ENCODE measurements at places on chromosomes 1 and 21.

- no peak for DNase-seq
These were observed 35.8 kb upstream of the TDRD10 start for GRCh38 chr1:154466206-154466605.

DNA sequence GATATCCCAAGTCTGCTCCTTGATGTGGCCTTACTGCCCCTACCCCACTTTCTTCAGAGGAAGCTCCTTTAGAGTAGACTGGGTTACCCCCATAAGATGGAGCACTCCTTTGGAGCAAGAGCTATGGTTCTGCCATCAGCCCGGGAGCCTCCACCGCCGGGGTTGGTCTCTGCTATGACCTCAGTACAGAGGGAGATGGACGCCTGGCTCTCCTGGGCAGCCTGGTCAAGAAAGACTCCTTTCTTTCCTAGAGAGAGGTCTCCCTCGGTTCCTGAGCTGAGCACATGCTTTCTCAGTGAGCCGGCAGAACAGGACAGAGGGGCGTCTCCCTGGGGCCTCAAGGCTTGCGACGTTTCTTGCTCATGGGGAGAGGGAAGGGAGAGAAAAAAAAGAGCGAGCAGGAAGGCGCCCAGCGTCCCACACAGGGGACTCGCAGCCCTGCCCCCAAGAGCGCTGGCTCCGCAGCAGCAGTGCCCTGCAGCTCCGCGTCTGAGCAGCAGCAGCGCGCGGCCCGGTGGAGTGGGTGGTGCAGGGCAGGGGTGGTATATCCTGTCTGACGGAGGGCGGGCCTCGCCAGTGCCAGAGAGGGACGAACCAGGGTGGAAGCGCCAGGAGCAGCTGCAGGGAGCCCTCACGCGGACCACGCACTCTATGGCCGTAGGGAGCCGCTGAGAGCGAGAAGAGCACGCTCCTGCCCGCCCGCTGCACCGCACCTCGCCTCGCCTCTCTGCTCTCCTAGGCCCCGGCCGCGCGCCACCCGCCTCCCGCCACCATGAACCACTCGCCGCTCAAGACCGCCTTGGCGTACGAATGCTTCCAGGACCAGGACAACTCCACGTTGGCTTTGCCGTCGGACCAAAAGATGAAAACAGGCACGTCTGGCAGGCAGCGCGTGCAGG lies at the start of gene PKP1:
TSS of gene PKP1 (plus strand) at position 576 of the 899 bp plus-strand sequence. CDS start at position 773, 197 bp downstream.
- DNase-seq = no peak

GRCh38 chr1:18725231-18725895 lies 94.7 kb downstream of the PAX7 start:
- no peak for DNase-seq

- DNase-seq = no peak
These were observed 785 bp downstream of the ZNF697 start for GRCh38 chr1:119647228-119647733.

- no peak for DNase-seq
These were observed 13.3 kb upstream of the TBX15 start for GRCh38 chr1:119001181-119002027.

DNA sequence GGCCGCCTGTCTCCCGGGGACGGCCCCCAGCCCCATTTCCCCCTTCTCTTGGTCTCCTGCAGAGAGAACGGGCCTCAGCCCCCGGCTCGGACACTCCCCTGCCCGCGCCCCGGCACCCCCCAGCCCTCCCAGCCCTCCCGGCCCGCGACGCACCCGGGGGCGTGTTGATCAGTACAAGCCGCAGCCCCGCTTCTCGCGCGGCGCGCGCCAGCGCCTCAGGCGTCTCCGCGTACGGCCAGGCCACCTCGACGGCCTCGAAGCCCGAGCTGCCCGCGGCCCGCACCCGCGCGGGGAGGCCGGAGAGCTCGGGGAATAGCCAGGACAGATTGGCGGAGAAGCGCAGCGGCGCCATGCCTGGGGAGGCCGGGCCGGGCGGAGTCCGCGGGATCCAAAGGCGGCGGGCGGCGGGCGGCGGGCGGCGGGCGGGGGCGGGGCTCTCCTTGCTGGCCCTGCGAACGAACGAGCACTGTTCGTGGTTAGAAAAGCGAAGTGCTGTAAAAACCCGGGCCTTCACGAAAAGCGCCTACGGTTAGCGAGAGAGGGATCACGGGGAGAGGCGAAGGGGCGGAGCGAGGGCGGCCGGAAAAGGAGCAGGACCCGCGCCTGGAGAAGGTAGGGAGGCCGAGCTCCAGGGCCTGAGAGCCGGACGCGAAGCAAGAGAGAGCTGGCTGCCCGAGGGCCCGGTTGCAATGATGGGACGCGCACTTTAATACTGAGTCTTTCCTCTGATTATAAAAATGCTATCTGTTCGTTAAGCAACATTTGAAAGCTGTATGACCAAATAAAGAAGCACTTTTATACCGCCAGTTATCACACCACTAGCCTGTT lies at the start of gene HYI:
TSS of gene HYI (minus strand) at position 490 of the 828 bp plus-strand sequence. CDS start at position 352, 138 bp downstream.
- peak; percentile 64 for DNase-seq

GRCh38 chr1:1246577-1247340 lies at the start of gene C1QTNF12:
Gene C1QTNF12, minus strand, starts transcription at chr1:1246722. Its CDS starts 32 bp downstream, at chr1:1246690.
- no peak for DNase-seq

- no peak for DNase-seq
These were observed 27.2 kb downstream of the UTP25 start for GRCh38 chr1:209855006-209855405.

- peak; percentile 50 for DNase-seq
These were observed 987 bp downstream of the GPR137B start for GRCh38 chr1:236143104-236143948.

GRCh38 chr1:244353551-244354091 lies 98.1 kb downstream of the ADSS2 start:
- DNase-seq = no peak

GRCh38 chr1:220732137-220732536 lies 16.0 kb upstream of the MTARC2 start:
- DNase-seq = no peak

DNA sequence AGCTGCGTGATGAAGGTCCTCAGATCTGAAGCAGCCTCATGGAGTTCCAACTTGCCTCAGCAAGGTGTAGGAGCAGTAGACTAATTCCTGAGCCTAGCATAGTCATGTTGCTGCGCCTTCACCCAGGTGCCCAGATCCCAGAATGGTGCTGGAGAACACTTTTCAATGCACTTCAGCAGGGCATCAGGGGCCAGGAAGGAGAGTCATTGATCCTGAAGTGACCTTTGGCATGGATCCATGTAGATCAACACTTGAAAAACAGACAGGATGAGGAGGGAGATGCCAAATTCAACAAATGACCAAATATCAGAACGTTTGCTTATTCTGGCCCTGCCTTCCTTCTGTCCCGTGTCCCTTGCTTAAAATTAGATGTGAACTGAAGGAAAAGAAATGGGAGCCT lies 91.9 kb downstream of the LEPR start:
- DNase-seq = no peak

- no peak for DNase-seq
These were observed 10.2 kb downstream of the PRXL2B start for GRCh38 chr1:2596530-2597333.

DNA sequence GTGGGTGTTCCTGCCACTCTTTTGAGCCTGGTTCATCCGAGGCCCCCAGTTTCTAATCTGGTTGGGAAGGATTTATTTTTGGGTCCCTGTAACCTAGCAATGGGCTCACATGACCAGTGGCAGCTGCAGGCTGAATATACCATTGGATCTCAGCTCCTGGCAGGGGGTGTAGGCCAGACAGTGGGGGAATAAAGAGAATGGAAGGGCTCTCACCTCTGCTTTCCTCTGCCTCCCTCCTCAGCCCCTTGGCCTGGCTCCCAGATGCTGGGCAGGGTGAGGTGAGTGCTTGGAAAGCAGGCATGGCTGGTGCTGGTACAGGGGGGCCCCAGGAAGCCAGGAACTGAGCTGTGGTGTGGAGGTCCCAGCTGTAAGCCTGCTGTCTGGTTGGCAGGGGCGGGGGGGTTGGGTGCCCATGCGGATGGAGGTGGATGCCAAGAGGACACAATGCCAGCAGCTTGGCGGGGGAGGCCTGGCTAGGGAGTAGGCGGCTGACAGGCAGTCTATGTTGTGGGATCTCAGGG lies 3.6 kb upstream of the GPR61 start:
- no peak for DNase-seq

DNA sequence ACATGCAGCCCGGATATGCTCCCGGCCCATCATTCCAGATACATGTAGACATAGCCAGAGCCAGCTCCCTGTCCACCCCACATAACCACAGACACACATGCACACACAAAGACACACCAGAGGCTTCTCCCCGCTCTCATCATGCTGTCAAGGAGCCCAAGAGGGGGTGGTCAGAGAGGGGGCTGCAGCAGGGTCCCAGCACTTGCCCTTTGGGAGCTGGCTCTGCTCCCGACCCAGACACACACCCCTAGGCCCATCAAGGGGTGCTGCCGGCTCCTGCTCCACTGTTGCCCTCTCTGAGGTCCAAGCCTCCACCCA lies 2.6 kb downstream of the PTAFR start:
- DNase-seq = no peak

GRCh38 chr1:113858418-113858817 lies 13.1 kb downstream of the PTPN22 start:
- DNase-seq = no peak

- DNase-seq = no peak
These were observed 84.3 kb downstream of the UBIAD1 start for GRCh38 chr1:11357276-11357675.

GRCh38 chr1:32426489-32427255 lies 32.4 kb upstream of the BSDC1 start:
- DNase-seq = no peak

- DNase-seq = no peak
These were observed 190.5 kb downstream of the APP start for GRCh38 chr21:25979845-25980616.

DNA sequence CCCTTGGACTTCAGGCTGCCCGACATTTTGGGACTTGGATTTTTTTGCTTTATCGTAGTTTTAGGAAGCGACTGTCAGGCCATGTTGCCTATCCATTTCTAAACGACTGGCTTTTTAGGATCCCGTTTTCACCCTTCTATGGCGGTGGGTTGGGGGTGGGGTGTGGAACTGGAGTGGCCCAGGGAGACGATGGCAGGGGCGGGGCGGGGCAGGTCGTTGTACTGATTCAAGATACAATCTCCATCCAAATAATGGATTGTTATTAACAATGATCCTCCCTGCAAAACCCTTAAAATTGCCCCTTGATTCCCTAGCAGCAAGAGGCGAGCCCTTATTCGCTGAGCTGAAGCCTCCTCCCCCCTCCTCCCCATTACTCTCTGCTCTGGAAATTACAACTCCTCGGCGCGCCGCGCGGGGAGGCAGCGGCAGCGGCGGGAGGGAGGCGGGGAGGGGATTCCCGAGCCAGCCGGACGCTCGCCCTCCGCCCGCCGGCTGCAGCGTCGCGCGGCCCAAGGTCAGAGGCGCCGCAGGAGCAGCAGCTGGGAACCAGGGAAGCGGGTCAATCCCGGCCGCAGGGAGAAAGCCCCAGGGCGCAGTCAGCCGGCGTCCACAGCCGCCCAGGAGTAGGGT lies at the start of gene TRIM67:
TSS of gene TRIM67 (plus strand) at position 392 of the 630 bp plus-strand sequence. CDS start 912 bp downstream, outside the sequence.
- DNase-seq = no peak

GRCh38 chr1:237041795-237042525 lies at the start of gene RYR2:
Gene RYR2, plus strand, starts transcription at chr1:237042184. Its CDS starts 338 bp downstream, at chr1:237042522.
- no peak for DNase-seq

DNA sequence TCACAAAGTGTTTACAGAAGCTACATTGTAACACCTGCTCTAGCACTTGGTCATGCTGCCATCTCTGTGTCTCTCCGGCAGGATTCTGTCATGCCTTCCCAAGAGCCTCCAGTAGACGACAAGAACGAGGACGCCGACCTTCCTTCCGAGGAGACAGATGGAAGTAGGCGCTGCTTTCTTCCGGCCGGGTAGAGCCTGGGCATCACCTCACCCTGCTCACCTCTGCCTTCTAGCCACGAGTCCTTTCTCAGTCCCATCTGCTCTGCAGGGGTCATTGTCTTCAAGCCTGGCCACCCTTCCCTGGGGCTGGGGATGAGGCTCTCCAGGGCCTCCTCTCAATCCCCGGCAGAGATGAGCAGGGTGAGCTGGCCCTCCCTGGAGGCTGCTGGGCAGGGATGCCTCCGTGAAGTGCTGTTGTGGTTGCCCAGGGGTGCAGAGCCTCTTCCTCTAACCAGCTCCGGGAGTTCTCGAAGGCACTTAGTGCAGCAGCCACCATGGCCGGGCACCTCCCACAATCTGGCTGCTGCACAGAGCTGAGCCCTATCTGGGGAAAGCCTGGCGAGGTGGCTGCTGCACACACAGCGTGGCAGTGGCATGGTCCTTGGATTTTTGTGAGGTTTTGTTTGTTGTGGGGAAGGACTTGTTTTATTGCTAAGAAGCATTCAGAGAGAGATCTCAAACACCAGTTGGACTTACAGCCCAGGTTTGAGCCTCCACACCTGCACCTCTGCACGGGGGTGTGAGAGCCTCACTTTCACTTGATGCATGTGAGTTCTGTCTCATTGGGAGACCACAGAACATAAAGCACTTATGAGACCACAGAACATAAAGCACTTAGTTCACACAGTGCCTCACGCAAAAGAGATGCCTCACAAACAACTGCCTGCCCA lies 48.4 kb downstream of the FAAP20 start:
- DNase-seq = no peak

GRCh38 chr1:2449636-2450454 lies 26.2 kb upstream of the PLCH2 start:
- no peak for DNase-seq

GRCh38 chr1:157639800-157640199 lies 41.9 kb upstream of the FCRL4 start:
- no peak for DNase-seq

DNA sequence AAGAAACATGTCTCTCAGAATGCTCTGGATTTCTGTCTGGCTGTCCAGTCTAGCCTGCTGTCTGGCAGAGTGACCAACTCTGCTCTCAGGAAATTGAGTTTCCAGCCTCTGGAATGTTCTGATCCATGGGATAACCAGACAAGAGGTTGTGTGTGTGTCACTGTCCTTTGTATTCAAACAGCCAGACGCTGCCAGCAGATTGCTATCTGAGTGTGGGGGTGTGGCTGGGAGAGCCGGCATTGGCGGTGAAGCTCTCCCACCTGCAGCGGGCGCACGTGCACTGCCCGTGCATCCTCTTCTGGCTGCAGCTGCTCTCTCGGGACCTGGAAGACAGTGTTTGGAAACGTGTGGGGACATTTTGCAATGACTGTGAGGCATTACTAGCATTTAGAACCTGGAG lies 26.1 kb downstream of the PKP1 start:
- no peak for DNase-seq

GRCh38 chr1:66925558-66925910 lies 744 bp downstream of the MIER1 start:
- no peak for DNase-seq

- DNase-seq = no peak
These were observed 4.8 kb downstream of the CD53 start for GRCh38 chr1:110877776-110878175.

All from GM19239 (cell line).